Stimulated activated naive CD4-positive, alpha-beta T cell treated with Interleukin-2 at 50 U/mL for 16 hours (primary cell): ENCODE measurements at places on chromosomes 12 and 14.

- no peak for DNase-seq
These were observed 8.2 kb downstream of the ACTR6 start for GRCh38 chr12:100208834-100209233.

- no peak for DNase-seq
These were observed 59.6 kb downstream of the FBXL14 start for GRCh38 chr12:1534748-1535147.

GRCh38 chr12:86663716-86664115 is 407.5 kb upstream of the MGAT4C start:
- no peak for DNase-seq

DNA sequence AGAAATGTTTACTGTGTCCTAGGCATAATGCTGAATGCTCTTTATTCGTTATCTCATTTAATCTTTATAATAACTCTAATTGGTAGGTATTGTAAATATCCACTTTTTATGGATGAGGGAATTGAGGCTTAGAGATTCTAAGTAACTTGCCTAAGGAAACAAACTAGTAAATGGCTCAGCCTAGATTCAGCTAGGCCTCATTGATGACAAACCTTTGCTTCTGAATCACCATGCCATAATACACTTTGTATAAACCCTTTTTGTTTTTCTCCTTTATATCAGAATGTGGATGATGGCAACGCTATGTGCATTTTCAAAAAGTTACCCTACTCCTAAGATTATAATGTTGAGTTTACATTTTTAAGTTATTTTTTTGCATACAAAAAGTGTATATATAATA is 34.0 kb downstream of the MNAT1 start:
- no peak for DNase-seq

DNA sequence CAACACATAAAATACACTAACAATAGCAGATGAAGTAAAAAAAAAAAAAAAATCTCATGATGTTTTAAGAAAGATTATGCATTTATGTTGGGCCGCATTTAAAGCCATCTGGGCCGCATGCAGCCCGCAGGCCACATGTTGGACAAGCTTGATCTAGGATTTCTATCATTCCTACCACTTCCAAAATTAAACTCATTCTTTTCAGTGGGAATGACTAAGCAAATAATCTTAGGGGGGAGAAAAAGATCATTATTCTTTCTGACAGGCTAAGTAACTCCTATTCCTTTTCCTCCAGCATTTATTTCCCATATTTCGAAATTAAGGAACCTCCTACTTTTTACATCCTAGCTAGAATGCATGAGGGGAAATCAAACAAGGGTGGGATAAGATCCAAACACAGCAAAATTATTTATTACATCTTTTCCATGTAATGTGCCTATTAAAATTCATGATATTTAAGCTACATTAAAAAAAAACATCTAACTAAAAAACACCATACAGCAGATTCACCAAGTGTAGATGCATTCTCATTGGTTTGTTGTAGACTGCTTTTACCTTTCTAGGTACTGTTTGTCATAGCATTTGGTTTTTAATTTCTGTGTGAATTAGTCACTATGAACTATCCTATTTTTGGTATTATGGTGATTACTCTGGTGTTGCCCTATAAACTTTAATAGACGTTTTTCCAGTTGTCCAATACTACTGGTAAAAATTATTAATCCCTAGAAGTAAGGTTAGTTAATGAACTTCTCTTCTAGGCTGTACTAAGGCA is 76.1 kb downstream of the RASSF8 start:
- no peak for DNase-seq

GRCh38 chr12:53463802-53464560 is 12.1 kb downstream of the PCBP2 start:
- DNase-seq, result no peak

- DNase-seq, result no peak
These were observed 100.8 kb downstream of the IGF1 start for GRCh38 chr12:102379346-102380162.

DNA sequence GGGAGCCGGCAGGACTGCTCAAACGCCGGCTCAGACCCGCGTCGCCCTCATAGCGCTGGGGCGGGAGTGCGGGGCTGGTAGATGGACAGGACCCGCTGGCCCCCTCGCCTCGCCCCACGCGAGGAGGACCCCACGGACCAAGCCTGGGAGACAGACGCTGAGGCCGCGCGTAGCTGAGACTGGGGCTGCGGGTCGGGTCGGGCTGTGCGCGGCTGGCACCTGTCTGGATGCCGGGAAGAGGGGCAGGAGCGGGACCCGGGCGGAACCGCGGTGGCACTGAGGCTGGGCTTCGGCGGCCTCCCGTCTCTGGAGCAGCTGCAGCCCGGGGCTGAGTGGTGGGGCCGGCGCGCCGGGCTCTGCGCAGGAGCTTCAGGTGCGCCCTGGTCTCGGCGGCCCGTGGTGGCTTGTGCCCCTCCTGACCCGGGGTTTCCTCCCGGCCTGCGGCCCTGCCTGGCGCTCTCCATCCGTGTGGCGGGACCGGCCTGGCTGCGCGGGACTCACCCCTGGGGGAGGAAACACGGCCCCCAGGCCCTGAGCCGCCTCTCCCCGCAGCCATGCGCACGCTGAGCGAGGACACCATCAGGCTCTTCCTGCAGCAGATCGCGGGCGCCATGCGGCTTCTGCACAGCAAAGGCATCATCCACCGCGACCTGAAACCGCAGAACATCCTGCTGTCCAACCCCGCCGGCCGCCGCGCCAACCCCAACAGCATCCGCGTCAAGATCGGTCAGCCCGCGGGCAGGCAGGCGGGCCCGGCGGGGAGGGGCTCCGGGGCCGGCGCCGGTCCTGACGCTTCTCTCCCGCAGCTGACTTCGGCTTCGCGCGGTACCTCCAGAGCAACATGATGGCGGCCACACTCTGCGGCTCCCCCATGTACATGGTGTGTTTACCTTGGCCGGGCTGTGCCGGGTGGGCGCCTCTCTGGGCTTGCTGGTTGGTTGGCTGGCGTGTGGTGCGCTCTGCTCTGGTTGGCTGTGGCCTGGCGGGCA is 14.0 kb downstream of the ULK1 start:
- no peak for DNase-seq

DNA sequence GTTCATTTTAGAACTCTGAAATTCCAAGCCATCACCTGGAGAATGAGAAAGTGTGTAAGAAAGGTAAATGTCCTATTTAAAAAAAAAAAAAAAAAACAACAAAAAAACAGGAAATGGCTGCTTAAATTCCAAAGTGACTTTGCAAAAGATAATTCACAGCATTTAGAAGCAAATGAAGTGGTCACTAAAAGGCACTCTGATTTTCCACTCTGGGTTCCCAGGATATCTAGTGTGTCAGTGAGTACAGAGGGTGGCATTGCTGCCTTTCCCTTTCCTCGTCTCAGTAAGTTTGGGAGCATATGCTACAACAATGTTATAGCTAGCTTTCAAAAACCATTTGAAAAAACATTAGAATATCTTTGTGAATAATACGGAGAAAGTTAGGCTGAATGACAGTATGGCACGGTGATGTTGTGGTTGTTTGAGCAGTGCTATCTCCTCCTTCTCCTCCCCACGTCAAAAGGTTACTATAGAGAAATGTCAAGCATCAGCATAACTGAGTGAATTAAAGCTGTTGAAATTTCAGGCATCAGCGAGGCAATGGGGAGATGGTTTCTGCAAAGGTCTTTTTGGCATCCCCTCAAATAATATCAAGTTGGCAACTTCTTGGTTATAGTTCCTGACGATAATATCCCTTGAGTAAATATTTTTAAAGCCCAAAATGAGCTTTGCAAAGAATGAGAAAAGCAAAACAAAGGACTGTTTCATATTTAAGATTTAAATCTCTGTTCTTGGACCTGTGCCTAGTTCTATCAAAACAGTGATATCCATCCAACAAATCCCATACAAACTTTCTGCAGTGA is 164.5 kb upstream of the E2F7 start:
- no peak for DNase-seq

DNA sequence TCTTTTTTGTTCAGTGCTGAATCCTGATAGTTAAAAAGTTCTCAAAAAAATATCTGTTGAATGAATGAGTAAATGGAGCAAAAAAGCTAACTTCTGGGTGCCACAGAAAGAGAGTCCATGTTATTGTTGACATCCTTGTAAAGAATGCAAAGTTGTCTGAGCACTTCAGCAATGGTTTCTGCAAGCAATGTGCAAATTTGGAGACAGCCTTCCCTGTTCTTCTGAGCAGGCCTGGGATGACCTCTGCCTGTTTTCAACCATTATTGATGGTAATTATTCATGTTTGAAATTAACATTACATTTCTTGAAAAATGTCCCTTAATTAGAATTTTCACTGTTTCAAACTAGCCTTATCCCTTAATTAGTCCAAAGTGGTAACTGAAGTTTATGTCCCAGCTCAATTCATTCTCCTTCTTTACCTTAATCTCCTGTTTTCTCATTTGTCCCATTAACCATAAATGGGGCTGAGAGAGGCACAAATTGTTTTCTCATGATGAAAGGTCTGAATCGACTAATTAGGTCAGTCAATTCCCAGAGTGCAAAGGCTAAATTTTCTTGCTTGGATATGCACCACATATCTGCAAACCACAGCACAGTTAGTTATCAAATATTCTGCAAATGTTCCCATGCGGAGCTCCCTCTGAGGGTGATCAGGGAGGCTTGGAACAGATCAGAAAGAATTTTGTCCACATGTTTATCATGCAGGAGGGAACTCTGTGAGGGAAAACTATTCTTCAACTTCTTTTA is 139.4 kb upstream of the KRR1 start:
- no peak for DNase-seq

DNA sequence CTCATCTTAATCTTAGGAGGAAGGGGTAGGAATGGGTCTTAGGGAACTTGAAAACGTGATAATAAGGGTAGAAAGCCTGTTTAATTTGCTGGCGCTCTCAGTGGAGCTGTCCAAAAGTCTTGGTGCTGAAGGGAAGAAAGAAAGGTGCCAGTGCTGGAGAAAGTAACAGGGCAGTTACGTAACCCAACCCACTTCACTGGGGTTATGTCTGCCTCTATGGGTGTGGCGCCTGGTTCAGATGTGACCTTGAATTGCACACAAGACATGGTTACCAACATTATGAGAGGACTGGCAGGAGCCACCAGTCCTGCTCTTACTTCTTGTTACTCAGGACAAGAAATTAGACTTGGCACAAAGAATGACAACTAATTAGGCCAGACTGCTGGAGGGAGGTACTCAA is 18.6 kb upstream of the GPATCH2L start:
- DNase-seq, result no peak

- DNase-seq, result no peak
These were observed 11.9 kb downstream of the FAM222A start for GRCh38 chr12:109725321-109726105.

- DNase-seq, result no peak
These were observed 820 bp upstream of the FGF23 start for GRCh38 chr12:4380332-4380731.

GRCh38 chr12:3247629-3248161 is 170.5 kb downstream of the TSPAN9 start:
- DNase-seq, result no peak

- DNase-seq, result no peak
These were observed 19.3 kb downstream of the NT5DC3 start for GRCh38 chr12:103821773-103822172.

DNA sequence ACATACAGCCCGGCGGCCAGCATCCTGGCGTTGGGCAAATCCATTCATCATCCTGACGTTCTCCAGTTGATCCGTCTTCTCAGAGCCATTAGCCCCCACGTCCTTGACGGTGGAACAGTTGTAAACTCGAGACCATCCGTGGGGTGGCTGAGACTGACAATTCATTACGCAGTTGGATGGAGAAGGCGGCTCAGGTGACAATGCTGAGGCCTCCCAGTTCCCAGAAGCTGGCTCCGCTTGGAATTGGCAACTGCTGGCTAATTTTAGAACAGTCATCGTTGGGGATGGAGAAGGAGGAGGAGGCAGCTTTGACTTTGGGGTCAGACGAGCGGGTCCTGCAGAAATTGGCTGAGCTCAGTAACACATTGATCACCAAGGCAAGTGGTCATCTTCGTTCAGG is 186.5 kb downstream of the PHETA1 start:
- DNase-seq, result no peak

DNA sequence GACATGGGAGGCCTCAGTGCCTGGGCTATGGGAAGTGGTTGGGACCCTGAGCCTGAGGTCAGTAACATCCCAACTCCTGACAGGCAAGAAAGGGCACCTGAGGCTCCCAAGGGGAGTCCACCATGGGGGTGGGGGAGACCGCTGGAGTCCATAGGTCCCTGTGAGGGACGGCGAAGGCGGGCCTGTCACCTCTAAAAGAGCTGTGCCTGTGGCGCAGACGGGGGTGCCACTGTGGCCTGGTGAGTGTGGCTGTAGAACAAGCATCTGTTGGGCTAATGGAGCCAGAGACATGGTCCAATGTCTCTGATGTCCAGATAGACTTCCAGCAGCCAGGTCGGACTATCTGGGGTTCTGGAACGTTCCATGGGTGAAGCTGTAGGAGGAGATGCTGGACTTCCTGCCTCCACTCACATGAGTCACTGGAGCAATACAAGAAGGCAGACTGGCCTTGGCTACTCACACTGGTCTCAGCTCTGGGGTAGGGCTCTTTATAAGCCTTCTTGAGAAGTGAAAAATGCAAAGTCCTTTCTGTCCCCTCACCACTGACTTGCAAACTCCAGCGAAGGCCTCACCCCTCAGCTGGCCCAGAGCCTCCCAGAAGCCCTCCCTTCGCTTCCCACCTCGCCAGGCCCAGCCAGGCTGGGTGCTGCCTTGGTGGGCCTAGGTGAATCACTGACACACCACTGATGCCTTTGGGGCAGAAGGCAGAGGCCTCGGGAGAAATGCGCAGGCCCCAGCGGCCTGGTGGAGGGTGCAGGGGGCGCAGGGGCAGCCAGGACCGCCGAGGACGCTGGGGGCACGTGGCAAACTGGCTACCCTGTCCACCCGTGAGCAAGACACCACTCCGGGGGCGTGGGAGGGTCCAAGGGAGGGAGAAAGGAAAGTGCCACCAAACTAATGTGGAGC is 1.1 kb upstream of the TRAF3 start:
- no peak for DNase-seq

GRCh38 chr12:88247241-88247643 is 105.1 kb downstream of the TMTC3 start:
- no peak for DNase-seq

GRCh38 chr14:106280876-106281275 is 754.5 kb downstream of the TMEM121 start:
- no peak for DNase-seq
